ENCODE measurements at places on chromosomes 12 and 14. TPM values are rescaled to one million over a fixed set of nuclear protein-coding genes. Genes with fewer than 3 reads are reported as not detected.

The HCAR2 gene
- total RNA-seq: not detected

The VRK1 gene
- total RNA-seq: 15.8 TPM

The KLHL33 gene
- total RNA-seq: 0.72 TPM

The GPR84 gene
- total RNA-seq: 1.7 TPM

The RPS29 gene
- 1,054 TPM for total RNA-seq

DNA sequence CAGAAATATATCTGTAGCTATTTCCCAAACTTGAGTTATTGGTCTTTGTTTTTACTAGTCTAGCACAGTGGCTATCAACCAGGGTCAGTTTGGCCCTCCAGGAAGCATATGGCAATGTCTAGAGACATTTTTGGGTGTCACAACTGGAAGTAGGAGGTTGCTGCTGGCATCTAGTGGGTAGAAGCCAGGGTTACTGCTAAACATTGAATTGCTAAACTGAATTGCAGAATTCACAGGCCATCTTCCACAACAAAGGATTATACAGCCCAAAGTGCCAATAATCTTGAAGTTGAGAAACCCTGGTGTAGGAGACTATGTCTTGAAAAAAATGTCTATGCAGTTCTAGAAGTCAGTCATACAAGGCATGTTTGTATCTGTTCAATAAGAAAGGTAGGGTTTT is 27.7 kb downstream of the ARHGAP5 start:
- no peak overlapping the region for H3K4me3 ChIP-seq
- H3K27ac ChIP-seq: no peak overlapping the region
- no peaks in the 10 kb centered on the region for H3K27me3 ChIP-seq
- no peaks in the 10 kb centered on the region for H3K36me3 ChIP-seq
- no peak for DNase-seq

- H3K27me3 ChIP-seq: peaks cover 16% of the 10 kb centered on the region
- no peak overlapping the region for H3K4me3 ChIP-seq
- H3K4me1 ChIP-seq: peaks cover 5% of the 10 kb centered on the region
- no peak overlapping the region for H3K27ac ChIP-seq
These were observed 4.9 kb upstream of the KIF26A start for GRCh38 chr14:104133496-104133895.

DNA sequence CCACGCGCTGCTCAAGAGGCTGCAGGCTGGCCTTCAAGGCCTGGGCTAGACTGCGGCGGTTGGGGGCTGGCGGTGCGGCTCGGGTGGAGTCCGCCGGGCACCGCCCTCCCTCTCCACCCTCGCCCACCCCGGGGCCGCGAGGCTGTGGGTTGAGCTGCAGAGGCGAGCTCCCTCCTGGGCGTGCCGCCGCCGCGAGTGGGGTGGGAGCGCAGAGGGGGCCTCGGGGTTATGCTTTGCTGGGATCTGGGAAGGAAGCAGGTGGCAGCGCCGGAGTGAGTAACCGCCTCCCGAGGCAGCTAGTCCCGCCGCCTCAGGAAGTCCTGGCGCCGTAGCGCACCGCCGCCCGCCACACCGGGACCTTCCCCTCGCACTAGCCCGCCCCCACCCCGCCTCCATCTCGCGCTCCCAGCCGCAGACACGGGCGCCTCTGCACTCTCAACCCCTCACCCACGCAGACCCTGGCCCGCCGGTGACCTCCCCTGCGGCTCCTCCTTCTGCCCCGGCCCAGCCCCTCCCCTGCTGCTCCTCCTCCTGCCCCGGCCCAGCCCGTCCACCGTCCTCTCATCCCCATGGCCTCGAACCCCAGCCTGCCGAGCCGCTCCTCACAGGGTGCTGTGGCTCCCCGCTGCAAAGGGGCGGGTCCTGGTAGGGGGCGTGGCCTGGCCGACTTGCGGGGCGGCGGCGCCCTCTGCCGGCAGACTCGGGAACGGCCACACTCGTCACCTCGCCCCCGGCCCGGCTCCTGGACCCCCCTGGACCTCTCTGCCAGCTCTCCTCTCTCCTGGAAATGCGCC is 16.6 kb downstream of the TAMALIN start:
- H3K4me1 ChIP-seq: peaks cover 6% of the 10 kb centered on the region
- H3K27ac ChIP-seq: peak overlapping the region; percentile 49
- no peak overlapping the region for H3K4me3 ChIP-seq
- DNase-seq: peak; percentile 96
- H3K27me3 ChIP-seq: no peaks in the 10 kb centered on the region

- H3K4me3 ChIP-seq: no peak overlapping the region
- no peaks in the 10 kb centered on the region for H3K4me1 ChIP-seq
- no peak overlapping the region for H3K27ac ChIP-seq
These were observed 107.5 kb downstream of the GPATCH2L start for GRCh38 chr14:76259029-76259735.

DNA sequence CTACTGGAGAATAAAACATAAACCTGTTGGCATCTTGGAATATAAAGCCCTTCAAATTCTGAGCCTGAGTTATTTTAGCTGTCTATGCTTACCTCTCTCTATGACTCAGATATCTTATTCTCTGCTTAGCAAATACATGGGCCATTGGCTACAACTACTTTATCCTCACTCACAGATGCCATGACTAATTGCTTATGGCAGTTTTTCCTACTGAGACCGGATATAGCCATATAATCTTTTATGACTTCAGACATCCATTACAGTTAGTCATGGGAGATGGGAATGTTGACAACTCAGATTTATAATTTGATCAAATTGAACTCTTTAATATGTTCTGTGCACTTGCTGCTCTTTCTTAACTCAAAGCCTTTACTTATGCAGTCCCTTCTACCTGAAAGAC is 502.4 kb upstream of the ATP2B1 start:
- H3K27me3 ChIP-seq: no peaks in the 10 kb centered on the region
- no peaks in the 10 kb centered on the region for H3K36me3 ChIP-seq
- H3K4me3 ChIP-seq: no peak overlapping the region
- no peaks in the 10 kb centered on the region for H3K4me1 ChIP-seq

DNA sequence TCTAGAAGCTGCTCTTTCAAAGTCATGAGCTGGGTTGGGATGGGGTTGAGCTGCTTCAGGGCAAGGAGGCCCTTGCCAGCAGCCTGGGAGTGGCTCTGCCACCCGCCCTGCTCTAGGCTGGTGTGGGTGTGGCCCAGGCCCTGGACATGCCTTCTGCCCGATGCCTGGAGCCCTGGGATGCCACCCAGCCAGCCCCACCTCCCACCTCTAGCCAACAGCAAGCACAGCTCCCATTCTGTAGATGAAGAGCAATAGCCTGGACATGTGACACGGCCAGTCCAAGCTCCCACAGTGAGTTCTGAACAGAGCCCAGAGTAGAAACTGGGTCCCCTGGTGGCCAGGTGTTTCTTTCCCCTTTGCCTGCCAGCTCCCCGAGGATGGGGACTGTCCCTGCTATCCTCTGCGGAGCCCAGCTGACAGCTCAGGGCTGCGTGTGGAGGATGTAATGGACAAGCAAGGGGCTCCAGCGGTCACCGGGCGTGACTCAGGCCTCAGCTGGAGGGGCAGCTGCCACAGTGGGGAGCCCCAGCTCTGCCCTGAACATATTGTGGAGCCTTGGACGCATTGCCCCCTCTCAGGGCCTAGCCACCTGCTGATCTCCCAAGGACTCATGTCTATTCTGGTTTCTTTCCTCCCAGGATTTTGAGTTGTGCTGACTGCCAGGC is 165.2 kb downstream of the TSPAN9 start:
- H3K27me3 ChIP-seq: no peaks in the 10 kb centered on the region
- peaks cover 29% of the 10 kb centered on the region for H3K4me1 ChIP-seq
- no peak for DNase-seq
- no peaks in the 10 kb centered on the region for H3K36me3 ChIP-seq

GRCh38 chr14:69323999-69324282 is 64.0 kb downstream of the GALNT16 start:
- no peaks in the 10 kb centered on the region for H3K36me3 ChIP-seq
- H3K4me1 ChIP-seq: no peaks in the 10 kb centered on the region
- no peak overlapping the region for H3K27ac ChIP-seq
- no peaks in the 10 kb centered on the region for H3K27me3 ChIP-seq
- H3K4me3 ChIP-seq: no peak overlapping the region
- no peak for DNase-seq

- DNase-seq: no peak
- no peaks in the 10 kb centered on the region for H3K27me3 ChIP-seq
- no peaks in the 10 kb centered on the region for H3K4me1 ChIP-seq
- H3K27ac ChIP-seq: no peak overlapping the region
- H3K4me3 ChIP-seq: no peak overlapping the region
These were observed 13.7 kb upstream of the OR4K5 start for GRCh38 chr14:19906665-19907064.

- no peaks in the 10 kb centered on the region for H3K4me1 ChIP-seq
- no peaks in the 10 kb centered on the region for H3K36me3 ChIP-seq
- DNase-seq: no peak
- no peak overlapping the region for H3K27ac ChIP-seq
- H3K27me3 ChIP-seq: no peaks in the 10 kb centered on the region
These were observed 69.8 kb upstream of the IFNG-AS1 start for GRCh38 chr12:67919406-67919805.

All from kidney (tissue), 22 donors.